Cortex of kidney (tissue), 1 donor: ENCODE measurements at places on chromosomes 2 and 18.

GRCh38 chr2:21422050-21422449 is 298.3 kb downstream of the TDRD15 start:
- DNase-seq: no peak

DNA sequence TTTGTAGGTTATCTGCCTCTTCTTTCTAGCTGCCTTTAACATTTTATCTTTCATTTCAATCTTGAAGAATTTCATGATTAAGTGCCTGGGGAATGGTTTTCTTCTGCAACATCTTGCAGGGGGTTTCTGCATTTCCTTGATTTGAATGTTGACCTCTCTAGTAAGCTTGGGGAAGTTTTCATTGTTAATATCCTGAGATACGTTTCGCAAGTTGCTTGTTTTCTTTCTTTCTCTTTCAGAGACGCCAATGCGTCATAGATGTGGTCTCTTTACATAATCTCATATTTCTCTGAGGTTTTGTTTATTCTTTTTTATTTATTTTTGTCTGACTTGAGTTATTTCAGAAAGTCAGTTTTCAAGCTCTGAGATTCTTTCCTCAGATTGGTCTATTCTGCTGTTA is 225.7 kb downstream of the XIRP2 start:
- DNase-seq: no peak

GRCh38 chr2:112658839-112659667 is 13.3 kb downstream of the SLC20A1 start:
- DNase-seq: no peak

GRCh38 chr18:31058897-31059296 is 16.4 kb upstream of the DSC3 start:
- DNase-seq: no peak

GRCh38 chr18:54957996-54958395 is 1.3 kb downstream of the CCDC68 start:
- no peak for DNase-seq
